Right kidney (tissue), 9 donors: ENCODE measurements at places on chromosomes 12 and 14.
A peak's percentile ranks its signal among the peaks of the same experiment; 100 is the strongest.

GRCh38 chr12:88909510-88909909 lies 329.2 kb upstream of the KITLG start:
- DNase-seq: no peak

DNA sequence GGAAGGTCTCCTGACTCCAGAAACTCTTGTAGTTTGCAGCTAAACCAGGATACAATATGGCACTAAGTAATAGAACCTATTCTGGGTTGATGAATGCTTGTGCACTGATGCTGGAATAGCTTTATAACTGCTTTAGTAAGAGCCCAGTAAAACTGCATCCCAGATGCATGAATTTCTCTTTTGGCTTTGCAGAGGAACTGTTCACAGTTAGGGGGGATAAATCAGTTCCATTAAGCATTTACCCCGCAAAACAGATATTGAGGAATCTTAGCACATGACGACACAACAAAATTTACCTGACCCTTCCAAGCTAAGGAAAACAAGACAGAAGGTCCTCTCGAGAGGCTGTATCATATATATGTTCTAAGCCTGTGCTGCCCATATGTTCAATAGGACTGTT lies 457.4 kb downstream of the FOXG1 start:
- DNase-seq: no peak

DNA sequence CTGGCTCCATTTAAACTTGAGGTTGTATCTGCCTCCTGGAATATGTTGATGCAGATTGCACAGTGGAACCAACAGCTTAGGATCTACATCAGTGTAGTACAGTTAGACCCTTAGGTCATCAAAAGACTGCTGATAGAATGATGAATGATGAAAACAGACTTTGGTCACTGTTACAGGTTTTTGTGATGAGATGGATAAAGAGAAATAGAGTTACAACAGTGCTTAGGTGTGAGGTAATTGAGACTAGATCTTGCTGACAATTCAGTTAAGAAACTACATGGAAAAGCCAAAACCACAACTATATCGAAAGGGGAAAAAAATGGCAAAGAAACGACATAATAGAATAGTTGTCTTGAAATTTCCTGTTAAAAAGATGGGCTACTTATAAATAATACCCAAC lies 145.7 kb upstream of the LMNTD1 start:
- DNase-seq: no peak

GRCh38 chr14:34372786-34373185 lies 89.3 kb downstream of the SPTSSA start:
- no peak for DNase-seq

GRCh38 chr12:5473076-5473782 lies 41.3 kb downstream of the NTF3 start:
- no peak for DNase-seq

DNA sequence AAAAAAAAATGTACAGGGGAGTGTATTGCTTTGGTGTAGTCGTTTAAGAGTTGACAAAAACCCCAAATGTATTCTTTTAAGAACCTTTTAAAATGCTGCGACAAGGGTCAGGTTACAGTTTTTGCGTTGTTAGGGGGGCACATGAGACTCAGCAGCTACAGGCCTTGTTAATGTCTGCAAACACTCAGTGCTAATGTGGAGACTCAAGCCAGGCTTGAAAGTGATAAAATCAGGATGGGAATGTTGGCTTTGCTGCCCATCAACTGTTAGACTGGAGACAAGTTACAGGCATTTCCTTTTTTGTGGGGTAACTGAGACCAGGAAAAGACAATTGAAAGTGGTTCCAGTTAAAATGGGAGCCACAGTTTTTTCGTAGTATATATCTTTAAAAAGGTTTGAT lies 84.8 kb downstream of the PRKCH start:
- DNase-seq: no peak

DNA sequence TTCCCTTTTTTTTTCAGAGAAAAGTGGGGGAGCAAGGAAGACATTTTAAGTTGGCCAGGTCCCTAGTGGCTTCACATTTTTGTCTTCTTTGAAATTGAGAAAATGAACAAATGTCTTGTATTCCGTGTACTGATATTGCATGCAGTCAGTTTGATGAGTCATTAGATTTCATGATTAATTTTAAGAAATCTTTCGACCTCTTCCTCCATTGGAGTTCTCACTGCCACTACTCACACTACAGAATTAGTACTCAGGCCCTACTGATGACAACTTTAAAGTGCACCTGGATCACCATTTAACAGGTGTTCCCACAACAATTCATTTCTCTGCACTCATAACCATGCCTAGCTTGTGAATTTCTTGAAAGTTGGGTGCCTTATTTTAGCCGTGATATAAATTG lies 50.5 kb downstream of the SAMD4A start:
- no peak for DNase-seq

- no peak for DNase-seq
Observed at GRCh38 chr14:102472791-102473150, 36.8 kb downstream of the ANKRD9 start.

DNA sequence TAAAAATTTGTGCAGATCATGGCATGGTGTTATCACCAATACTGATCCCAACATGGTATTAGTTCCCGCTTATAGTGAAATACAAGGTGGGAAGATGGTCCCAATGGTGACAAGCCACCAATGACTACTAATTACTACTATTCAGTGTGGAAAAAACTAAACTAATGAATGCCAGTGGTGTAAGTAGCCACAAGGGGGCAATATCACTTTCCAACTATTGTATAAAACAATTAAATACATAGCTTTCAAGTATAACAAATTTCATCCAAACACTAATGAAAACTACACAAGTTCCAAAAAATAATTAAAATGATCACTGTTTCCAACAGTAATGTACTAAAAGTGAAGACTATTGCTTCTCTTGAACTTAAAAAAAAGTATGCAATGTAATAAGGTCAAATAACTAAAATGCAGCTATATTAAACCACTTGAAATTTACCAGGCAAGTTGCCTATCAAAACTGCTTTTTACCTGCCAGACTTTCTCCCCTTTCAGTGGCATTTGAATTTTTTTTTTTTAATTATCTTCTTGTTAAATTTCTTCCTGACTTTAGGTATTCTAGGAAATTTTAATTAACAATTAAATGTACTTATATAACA lies 58.0 kb downstream of the PAPLN start:
- DNase-seq: peak; percentile 17

DNA sequence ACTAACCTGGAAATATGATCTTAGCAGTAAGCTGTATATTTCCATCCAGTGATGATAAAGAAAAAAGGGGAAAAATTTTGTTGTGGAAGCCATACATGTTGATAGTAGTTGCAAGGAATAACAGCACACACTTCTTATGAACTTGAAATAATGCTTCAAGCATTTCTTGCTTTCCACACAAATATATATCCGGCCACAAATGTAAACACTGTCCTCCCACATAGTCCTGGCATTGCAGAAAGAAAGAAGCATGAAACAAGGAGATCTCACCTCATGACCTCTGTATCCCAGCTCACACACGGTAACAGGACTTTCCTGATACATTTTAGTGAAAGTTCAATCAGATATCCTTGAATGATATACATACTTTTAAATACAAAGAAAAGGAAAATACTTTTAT lies 56.0 kb downstream of the LLPH start:
- DNase-seq: no peak
